ENCODE measurements at places on chromosomes 12 and 14. TPM values are rescaled to one million over a fixed set of nuclear protein-coding genes. Genes with fewer than 3 reads are reported as not detected.

PPP2R3C gene
- total RNA-seq: 42.3 TPM

BAZ2A gene
- 34.1 TPM for total RNA-seq

EML1 gene
- 37.9 TPM for total RNA-seq

CSRP2 gene
- 18.6 TPM for total RNA-seq

SERPINA9 gene
- total RNA-seq: not detected

PPP1R36 gene
- total RNA-seq: not detected

ACOT6 gene
- not detected for total RNA-seq

VPS37B gene
- total RNA-seq: 51.1 TPM

AMHR2 gene
- not detected for total RNA-seq

NCKAP5L gene
- 13.3 TPM for total RNA-seq

KRT82 gene
- total RNA-seq: not detected

ZC3H10 gene
- 3.0 TPM for total RNA-seq

SIX1 gene
- total RNA-seq: 0.30 TPM

FBRSL1 gene
- 11.6 TPM for total RNA-seq

KRT81 gene
- 0.67 TPM for total RNA-seq

GLT8D2 gene
- 1.5 TPM for total RNA-seq

RASAL1 gene
- not detected for total RNA-seq

VSX2 gene
- not detected for total RNA-seq

MIP gene
- not detected for total RNA-seq

KRT77 gene
- not detected for total RNA-seq

TTC9 gene
- total RNA-seq: 0.05 TPM

GZMH gene
- total RNA-seq: not detected

JAG2 gene
- 52.0 TPM for total RNA-seq

ACADS gene
- total RNA-seq: 21.8 TPM

LRRIQ1 gene
- total RNA-seq: 0.47 TPM

TCL1B gene
- not detected for total RNA-seq

RASSF9 gene
- total RNA-seq: 1.1 TPM

OLR1 gene
- total RNA-seq: not detected

RPS6KL1 gene
- 11.1 TPM for total RNA-seq

MYH6 gene
- 0.05 TPM for total RNA-seq

PLCZ1 gene
- not detected for total RNA-seq

WNT1 gene
- total RNA-seq: not detected

CD163 gene
- total RNA-seq: not detected

OR4E2 gene
- total RNA-seq: not detected

FAM181A gene
- total RNA-seq: not detected

CLMN gene
- 1.3 TPM for total RNA-seq

FAIM2 gene
- total RNA-seq: not detected

HOXC5 gene
- total RNA-seq: not detected

DAAM1 gene
- 11.4 TPM for total RNA-seq

RTL1 gene
- total RNA-seq: not detected

ZC2HC1C gene
- total RNA-seq: 1.3 TPM

PTPRB gene
- total RNA-seq: 63.4 TPM

SLC15A4 gene
- total RNA-seq: 29.7 TPM

MTERF2 gene
- 5.0 TPM for total RNA-seq

HRK gene
- total RNA-seq: not detected

ASIC1 gene
- total RNA-seq: 1.9 TPM

GPR162 gene
- 0.30 TPM for total RNA-seq

SPIC gene
- total RNA-seq: not detected

ABCC9 gene
- total RNA-seq: 0.05 TPM

CMTM5 gene
- total RNA-seq: not detected

MUCL1 gene
- not detected for total RNA-seq

GLIPR1L2 gene
- total RNA-seq: 0.05 TPM

BICDL1 gene
- total RNA-seq: 0.27 TPM

TAS2R7 gene
- not detected for total RNA-seq

KRT6C gene
- total RNA-seq: not detected

GPRC5A gene
- total RNA-seq: 57.3 TPM

RNF212B gene
- not detected for total RNA-seq

CRIP1 gene
- 9.3 TPM for total RNA-seq

ESPL1 gene
- total RNA-seq: 14.8 TPM

SLC38A4 gene
- 0.10 TPM for total RNA-seq
